ENCODE measurements at places on chromosomes 3 and 15.

DNA sequence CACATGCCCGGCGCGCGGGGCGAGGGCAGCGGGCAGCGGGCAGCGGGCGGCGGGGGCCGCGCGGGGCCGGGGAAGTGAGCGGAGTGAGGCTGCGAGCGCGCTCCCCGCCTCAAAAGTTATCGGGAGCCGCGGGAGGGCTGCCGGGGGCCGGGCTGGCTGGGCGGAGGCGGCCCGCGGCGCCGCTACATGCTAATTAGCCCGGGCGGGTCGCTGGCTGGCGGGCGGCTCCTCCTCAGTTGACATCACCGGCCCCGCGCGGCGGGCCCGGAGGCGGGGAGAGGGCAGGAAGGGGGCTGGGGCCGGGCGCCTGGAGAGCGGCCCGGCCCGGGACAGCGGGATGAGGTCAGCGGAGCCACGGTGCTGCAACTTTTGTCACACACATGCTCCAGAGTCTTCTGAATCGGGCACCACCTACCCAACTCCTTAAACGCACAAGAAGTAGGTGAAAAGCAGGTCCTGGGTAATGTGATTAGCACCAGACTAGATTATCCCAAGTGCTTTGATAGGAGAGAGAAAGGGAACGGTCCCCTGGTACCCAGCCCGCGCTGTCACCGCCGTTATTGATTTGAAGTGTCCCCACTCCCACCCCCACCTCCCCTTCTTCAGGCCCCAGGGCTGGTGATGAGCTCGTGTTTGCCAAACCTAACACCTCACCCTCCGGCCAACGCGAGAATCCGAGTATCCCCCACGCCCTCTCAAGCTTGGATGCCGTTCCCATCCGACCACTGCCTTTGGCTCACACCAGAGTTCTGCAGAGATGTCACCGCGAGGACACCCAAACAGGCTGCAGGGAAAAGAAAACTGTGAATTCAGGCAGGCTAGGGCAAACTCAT is at the start of gene HEG1:
Gene HEG1 (minus strand): TSS at position 85 of the 833 bp plus-strand sequence. CDS start 107 bp downstream, outside the sequence.
- peak; percentile 91 for DNase-seq

DNA sequence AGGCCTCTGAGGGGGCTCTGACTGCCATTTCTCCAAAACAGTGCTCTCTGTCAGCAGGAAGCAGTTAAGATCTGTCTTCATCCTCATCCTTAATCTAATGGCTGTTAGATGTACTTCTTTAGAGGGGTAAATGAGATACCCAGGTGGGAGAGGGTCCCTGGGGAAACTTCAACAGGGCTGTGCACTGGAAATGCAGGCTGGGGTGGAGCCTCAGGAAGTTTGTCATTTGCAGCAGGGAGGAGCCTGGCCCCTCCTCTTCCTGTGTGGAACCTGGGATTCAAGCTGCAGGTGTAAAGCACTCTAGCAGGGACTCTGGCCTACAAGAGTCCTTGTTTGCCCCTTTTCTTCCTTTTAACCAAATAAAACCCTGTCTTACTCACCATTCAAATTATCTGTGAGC is 1173.6 kb downstream of the OTOL1 start:
- no peak for DNase-seq

DNA sequence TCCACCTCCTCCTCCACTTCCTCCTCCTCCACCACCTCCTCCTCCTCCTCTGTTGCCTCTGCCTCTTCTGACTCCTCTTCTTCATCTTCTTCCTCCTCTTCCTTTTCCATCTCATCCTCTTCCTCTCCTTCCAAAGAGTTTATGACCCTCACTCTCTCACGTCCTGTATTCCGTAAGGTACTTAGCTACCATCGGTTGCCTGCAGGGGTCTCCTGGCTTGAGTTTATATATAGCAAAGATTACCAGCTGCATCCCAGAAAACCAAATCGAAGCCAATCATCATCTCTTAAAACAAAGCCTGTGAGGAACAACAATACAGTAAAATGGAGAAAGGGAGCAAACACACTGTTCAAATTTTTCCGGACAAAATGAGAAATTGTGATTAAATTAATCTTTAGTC is 317.4 kb downstream of the C3orf38 start:
- DNase-seq: no peak

DNA sequence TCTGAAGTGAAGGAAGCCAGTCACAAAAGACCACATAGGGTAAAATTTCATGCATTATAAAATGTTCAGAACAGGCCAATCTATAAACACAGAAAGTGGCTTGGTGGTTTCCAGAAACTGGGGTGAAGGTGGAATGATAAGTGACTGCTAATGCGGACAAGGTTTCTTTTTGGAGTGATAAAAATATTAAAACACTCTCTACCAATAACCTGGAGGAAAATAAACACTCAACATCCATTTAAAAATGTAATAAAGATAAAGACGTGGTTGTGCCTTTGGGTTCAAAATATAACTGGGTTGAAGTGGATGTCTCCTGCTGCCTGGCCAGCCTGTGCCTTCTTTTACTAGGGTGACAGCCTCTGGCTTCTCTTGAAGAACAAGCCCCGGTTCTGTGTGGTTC is 70.9 kb upstream of the GCNT3 start:
- DNase-seq: no peak
